ENCODE measurements at places on chromosomes 7 and 10.

- DNase-seq = no peak
Observed at GRCh38 chr7:157540606-157541294, 203.9 kb downstream of the DNAJB6 start.

GRCh38 chr7:105786520-105787470 is 89.6 kb downstream of the ATXN7L1 start:
- DNase-seq = no peak

- no peak for DNase-seq
Observed at GRCh38 chr7:116886543-116887156, 24.3 kb downstream of the CAPZA2 start.

GRCh38 chr10:14220026-14220425 is 110.7 kb downstream of the FRMD4A start:
- DNase-seq = no peak

GRCh38 chr7:48040944-48041652 is 5.8 kb downstream of the C7orf57 start:
- DNase-seq = no peak

- DNase-seq = no peak
Observed at GRCh38 chr10:3525832-3526449, 259.1 kb downstream of the KLF6 start.

DNA sequence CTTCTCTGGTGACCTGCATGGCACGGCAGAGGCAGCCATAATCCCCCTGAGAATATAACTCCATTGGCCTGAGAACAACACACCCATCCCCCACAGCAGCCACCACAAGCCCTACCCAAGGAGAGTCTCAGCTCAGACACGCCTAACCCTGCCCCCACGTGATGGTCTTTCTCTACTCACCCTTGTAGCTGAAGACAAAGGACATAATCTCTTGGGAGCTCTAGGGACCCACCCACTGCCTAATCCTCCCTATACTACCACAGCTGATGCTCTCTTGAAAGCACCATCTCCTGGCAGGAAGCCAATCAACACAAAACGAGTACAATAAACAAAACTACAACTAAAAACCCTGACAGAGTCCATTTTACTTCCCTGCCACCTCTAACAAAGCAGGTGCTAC is 30.7 kb upstream of the HPSE2 start:
- no peak for DNase-seq

DNA sequence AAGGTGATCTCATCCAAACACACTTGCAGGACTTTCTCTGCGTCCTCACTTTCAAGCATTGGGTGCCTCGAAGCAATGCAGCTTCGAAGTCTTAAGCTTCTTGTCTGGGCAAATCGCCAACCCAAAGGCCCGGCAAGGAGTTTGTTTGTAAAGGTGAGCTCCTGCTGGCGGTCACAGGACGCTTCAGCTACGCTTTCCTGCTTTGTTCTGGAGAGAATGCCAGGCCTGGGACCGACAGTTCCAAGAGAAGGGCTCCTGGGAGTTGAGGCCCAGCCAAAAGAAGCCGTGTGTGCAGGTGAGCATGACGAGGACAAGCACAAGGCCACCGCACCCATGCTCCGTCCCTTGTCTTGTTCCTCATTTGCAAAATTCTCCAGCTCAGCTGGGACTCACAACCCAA is 106.6 kb upstream of the DOCK1 start:
- DNase-seq = no peak

DNA sequence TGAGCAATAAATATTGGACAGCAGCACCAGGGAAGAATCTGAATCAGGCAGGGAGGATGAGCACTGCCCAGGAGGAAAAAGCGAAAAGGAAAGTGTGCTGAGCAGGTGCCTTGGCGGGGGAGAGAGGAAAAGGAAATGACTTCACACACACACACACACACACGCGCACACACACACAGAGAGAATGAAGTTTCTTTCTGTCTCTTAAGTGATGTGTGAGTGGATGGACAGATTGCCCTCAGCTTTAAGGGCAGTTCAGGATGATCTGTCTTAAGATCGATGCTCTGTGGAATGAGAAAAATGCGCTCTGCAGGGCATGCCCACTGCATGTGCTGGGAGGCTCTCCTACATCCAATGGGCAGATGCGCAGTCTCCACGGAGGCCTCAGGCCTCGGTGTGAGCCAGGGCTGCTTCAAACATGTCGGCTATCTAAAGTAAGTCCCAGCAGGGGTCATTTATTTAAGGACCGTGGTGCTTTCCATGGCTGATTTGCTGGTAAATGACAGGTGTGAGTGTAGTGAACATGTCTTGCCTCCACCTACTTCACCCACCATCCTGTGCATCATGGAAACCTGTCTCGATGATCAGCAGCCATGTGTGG is 2.5 kb upstream of the ACBD5 start:
- DNase-seq = peak; percentile 33

- DNase-seq = no peak
Observed at GRCh38 chr10:124353896-124354295, 64.8 kb downstream of the OAT start.

GRCh38 chr10:92657024-92657423 is 32.7 kb upstream of the HHEX start:
- no peak for DNase-seq

DNA sequence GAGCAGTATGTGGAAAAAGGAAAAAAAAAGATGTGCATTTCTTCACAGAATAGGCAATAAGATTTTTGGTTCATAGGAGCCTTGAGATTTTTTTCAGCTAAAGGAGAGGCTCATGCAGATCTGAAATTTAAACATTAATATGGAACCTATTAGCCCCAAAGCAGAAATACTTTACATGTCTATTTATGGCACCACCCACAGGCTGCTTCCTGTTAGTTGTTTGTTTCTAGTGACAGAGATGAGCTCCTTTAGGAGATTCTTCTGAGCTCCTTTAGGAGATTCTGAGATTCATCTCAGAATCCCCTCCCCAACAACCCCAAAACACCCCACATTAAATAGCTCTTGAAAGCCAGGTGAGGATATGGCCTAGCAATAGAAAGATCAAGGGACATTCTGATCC is 27.9 kb upstream of the HPS1 start:
- no peak for DNase-seq

DNA sequence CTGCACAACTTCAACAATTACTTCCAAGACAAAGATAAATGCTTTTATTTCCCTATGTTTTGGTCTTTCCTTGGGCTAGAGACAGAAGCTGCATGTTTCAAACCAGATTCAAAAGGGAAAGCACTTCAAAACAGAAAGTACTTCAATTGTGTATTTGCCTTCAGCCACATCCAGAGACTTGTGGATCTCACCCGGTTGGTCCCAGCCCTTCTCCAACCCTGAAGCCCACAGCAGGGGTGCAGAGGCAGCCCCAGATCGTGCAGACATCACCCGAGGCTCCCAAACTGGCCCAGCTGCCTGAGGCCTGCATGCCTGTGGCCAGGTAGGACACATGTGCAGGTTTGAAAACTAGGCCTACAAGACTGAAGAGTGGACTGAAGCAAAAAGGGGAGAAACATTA is 80.8 kb downstream of the ALOX5 start:
- DNase-seq = no peak

- no peak for DNase-seq
Observed at GRCh38 chr7:14419531-14419930, 430.1 kb upstream of the ETV1 start.

GRCh38 chr7:31028417-31028992 is 23.6 kb upstream of the ADCYAP1R1 start:
- DNase-seq = no peak

DNA sequence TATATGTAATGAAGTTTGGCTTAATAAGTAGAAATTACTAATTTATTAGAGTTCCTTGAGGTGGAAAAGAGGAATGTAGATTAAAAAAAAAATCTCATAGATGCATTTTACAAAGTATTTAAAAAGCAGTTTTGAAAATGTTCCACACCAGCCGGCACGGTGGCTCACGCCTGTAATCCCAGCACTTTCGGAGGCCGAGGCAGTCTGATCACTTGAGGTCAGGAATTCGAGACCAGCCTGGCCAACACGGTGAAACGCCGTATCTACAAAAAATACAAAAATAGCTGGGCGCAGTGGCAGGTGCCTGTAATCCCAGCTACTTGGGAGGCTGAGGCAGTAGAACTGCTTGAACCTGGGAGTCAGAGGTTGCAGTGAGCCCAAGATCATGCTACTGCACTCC is 3.2 kb upstream of the CHRM2 start:
- DNase-seq = no peak

GRCh38 chr7:78101076-78101475 is 302.5 kb downstream of the PHTF2 start:
- no peak for DNase-seq

DNA sequence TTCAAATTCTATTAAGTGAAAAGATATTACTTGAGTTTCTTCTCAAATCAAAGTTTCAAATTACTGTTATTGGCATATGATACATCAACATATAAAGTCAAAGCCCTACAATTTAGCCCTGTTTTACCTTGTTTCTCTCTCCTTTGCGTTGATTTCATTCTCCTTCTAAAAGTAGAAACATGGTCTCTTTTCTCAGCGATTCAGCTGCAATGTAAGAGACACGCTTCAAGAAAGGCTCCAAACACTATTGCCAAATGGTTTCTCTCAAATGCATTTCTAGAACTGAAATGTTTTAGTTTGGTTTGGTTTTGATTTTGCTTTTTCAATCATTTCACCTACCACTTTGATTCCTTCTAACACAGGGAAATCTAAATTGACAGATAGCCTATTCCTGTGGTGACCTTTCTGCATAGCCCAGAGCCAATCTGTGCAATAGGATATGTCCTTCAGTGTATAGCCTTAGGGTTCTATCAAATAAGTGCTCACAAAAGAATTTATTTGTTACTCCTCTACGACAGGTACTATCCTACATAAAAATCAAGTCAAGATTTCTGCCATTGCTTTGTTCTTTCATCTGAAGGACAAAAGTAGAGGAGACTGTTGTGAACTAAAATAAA is 47.3 kb downstream of the CTNNA3 start:
- DNase-seq = no peak

DNA sequence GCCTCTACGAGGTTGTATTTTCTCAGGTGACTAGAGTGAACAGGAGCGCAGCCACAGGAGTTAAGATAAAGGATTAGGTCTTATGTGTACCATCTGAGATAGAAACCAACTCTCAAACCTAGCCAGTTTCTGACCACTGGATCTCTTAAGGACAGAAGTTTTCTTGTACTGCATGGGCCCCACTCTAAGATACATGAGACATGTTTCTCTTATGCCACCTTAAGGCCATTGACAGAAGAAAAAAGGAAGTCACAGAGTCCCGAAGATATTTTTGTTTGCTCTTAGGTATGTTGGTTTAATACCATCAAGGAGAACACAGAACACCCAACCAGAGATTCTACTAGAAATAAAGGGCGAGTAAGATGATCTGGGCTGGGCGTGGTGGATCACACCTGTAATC is 335.8 kb downstream of the FRMD4A start:
- DNase-seq = no peak

- DNase-seq = no peak
Observed at GRCh38 chr10:74917481-74918077, 91.2 kb downstream of the KAT6B start.

- no peak for DNase-seq
Observed at GRCh38 chr10:131440405-131441360, 129.2 kb upstream of the TCERG1L start.

DNA sequence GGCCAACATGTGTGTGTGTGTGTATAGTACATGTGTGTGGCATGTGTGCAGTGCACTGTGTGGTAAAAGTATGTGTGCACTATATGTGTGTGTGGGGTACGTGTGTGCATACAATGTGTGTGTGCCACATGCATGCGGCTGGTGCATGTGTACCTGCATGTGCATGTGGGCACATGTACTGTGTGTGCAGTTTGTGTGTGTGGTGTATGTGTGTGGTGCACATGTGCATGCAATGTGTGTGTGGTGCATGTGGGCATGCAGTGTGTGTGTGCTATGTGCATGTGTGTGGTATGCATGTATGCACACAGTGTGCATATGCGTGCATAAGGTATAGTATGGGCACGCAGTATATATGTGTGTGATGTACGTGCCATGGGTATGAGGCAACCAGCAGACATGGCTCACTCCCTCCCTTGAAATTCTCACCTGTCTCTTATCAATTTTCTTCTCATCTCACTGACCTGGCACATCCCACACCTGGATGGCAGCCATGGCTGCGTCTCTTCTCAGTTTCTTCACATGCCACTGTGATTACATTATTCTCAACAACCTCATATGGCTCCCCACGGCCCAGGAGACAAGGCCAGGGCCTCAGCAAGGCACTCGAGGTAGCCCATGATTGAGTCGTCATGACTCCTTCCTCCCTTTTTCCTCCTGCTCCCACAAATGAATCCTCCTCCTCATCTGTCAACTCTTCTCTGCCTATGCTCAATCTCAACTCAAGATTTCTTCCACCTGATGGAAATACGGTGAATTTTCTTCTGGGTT is 57.0 kb downstream of the NUDCD3 start:
- no peak for DNase-seq

DNA sequence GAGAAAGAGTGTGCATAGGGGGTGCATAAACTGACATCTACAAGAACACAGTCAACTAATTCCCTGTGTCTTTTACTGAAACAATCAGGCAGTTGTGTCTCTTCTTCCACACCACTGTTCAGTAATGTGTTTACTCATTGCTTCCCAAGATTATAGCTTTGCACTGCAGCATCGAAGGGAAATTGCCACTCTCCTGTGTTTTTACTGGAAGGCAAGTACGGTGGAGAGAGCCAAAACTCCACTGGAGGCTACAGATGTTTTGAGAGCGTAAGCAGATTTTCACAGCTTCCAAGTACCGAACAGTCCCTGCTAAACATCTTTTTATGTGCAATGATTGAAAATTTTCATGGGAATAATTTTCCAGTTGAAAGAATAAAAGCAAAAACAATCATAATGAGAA is 510.5 kb upstream of the AKR1E2 start:
- DNase-seq = no peak

DNA sequence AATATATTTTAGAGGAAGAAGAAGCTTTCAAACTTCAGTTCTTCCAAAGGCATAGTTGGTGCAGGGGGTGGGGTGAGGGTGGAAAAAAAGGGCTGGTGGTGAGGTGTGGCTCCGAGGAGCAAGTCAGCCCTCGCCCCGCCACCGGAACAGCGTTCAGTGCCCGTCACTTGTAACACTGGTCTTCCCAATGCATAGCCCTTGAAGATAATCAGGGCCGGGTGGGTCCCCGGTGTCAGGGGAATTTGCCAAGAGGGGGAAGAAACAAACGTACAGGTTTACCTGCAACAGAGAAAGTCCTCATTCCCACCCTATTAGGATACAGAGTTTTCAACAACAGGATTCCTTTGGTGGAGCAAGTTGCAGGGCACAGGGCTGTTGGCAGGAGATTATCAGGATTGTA is 1.5 kb downstream of the SVOPL start:
- DNase-seq = no peak

Measured in stimulated activated CD4-positive, alpha-beta T cell treated with anti-CD3 and anti-CD28 coated beads, Interleukin-15, amount 100 ng/mL, for 1 hour (primary cell).